ENCODE measurements at places on chromosomes 4 and X.

DNA sequence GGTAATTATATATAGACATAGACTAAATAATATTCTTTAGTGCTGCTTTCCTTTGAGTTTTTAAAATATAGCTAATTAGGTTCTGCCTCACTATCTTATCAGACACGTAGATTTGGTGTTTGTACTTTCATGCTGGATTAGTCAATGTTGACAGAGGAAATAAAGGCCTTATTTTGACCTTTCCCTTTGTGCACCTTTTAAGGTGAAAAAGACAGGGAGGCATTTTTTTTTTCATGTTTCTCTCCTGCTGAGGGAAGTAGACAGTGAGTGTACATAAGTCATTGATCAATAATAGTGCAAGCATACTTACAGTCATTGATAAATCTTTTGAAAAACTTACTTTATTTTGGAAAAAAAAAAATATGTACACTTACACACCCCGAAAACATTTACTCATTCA, 467.8 kb downstream of the GRXCR1 start:
- no peak for DNase-seq

DNA sequence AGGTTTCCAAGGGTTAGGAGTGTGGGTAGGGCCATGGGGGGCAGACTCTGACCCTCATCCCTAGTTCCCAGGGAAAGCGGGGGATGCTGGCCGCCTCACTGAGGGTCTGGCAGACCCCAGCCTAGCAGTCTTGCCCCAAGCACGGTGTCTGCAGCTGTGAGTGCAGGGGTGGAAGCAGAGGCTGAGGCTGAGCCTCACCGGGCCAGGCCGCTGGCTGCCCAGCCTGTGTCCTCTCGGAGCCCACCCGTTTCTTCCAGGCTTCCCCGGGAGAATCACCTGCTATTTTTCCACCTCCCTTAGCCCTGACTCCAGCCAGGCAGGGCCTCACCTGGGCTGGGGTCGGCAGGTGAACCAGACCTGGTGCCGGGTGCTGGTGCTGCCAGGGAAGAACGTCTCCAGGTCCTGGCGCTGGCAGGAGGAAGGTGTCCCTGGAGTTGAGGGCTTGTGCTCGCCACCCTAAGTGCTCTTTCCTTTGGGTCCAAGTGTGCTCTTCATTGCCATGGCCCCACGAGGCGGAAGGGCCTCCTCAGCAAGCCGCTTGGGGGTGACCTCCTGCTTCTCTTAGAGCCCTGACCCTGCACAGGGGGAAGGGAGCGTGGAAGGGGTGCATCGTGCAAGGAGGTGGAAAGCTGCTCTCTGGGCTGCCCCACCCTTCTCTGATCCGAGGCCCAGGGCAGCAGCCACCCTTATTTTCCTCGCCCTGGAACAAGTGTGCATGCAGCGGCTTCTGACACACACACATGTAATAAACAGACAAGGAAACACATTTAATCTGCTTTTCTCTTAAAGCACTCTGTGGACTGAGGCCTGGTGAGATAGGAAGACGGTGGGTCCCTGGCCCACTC, 112.7 kb downstream of the FAM53A start:
- DNase-seq = no peak

GRCh38 chr4:107815158-107815557, 9.6 kb upstream of the SGMS2 start:
- no peak for DNase-seq

- DNase-seq = no peak
These were observed 242.3 kb upstream of the KCNIP4 start for GRCh38 chr4:22190855-22191254.

GRCh38 chr4:74309223-74309622, 953 bp downstream of the EPGN start:
- DNase-seq = no peak

GRCh38 chr4:129532573-129532972, 436.6 kb downstream of the C4orf33 start:
- DNase-seq = no peak

DNA sequence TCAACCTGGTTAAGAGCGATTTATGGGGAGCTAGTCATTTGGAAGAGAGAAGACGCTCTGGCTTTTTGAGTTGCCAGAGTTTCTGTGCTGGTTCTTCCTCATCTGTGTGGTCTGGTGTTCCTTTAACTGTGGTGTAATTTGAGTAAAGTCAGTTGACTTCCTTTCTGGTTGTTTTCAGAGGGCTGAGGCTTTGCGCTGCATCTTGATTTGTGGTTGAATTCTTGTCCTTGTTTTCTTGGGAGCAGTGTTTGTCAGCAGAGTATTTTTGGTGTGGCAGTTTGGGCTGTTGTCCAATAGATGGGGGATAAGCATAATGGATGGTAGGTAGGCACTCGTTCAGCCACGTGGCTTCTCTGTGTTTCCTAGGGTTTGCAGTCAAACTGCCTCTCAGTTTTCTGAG, 2143.2 kb upstream of the TENM3 start:
- no peak for DNase-seq

- no peak for DNase-seq
These were observed 66.7 kb upstream of the PGRMC2 start for GRCh38 chr4:128354205-128354821.

GRCh38 chrX:71131510-71131909, 13.1 kb downstream of the MED12 start:
- no peak for DNase-seq

- no peak for DNase-seq
These were observed 60.8 kb upstream of the TBC1D14 start for GRCh38 chr4:6848717-6849305.

GRCh38 chr4:5609306-5610007, 98.9 kb downstream of the EVC2 start:
- no peak for DNase-seq
